ENCODE measurements at places on chromosomes 13 and 19.
A peak's percentile ranks its signal among the peaks of the same experiment; 100 is the strongest.

- DNase-seq: peak; percentile 67
Measured at GRCh38 chr13:76637641-76638141, 248.5 kb downstream of the KCTD12 start.

- DNase-seq: no peak
Measured at GRCh38 chr13:72953391-72953965, 105.3 kb upstream of the KLF5 start.

DNA sequence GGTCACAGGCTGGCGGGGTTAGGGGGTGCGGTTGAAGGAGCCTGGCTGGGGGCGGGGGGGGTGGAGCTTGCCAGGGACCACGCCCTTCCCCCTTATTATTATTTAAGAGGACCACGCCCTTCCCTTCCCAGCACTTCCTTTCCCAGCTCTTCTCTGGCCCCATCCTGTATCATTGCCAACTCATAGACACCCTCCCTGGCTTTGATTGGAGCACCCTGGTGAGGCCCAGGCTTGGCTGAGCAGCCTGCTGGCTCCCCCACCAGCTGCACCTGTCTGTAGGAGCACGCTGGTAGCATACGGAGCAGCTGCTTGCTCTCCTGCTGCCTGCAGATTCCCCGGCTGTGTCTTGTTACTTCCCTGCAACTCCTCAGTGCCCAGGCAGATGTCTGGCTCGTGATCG is 62.5 kb upstream of the PDX1 start:
- DNase-seq: no peak

DNA sequence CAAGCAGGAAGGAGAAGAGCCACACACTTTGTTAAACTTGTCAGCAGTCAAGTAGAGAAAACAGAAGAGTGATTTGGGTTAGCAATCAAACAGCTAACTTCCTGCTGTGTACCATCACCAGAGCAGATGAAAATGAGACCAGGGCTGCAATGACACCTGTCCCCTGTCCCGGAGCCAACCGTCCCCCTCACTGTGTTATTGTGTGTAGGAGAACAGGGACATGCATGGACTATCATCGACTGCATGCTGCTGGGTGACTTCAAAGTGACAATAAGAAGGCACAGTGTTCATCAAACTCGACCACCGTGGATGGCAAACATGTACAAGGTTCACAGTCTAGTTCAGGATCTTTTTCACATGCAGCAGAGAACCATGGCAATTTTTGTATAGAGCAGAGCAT is 94.0 kb upstream of the SLC15A1 start:
- DNase-seq: no peak

DNA sequence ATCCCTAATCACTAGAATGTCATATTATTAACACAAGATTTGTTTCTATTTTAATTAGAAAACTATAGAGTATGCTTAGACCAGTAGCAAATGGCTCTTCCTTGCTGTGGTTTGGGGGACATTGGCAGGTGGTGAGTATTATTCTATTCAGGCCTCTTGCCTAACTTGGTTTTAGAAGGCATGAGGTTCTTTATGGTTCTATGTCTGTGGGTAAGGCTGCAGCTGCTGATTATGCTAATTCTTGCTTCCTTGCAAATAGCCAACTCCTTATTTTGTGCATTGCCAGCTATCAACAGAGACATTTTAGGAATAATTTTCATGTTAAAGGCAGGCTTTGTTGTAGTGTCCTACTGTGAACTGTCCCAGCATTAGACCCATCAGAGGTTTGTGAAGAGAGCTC is 1344.9 kb downstream of the UQCRFS1 start:
- DNase-seq: no peak

DNA sequence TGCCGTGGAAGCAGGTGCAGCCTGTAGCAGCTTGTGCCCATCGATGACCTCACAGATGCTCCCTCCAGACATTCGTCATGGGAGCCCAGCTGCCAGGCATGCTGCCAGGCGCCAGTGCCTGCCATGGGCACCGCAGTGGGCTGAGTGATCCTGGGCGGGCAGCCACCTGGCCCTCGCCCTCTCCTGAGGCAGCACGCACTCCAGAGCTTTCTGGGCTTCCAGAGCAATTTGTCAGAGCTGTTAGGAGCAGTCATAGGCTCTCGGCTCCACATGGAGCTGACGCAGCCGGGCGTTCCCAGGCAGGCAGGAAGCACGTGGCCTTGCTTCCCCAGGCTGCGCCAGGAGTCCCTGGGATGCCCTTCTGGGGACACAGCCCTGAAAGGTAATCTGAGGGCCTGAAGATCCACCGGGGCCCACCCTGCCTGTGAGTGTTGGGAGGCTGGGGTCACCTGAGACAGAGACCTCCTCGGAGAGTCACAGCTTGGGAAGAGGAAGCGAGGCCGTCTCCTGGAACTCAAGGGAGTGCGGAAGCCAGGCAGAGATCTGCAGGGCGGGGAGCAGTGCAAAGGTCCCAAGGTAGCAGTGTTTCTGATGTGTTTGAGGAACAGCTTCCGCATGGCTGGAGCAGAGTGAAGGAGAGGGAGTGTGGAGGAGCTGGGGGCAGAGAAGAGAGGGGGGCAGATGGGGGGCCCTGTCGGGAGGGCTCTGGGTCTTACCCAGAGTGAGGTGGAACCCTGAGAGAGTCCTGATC is 50.6 kb downstream of the DPF1 start:
- peak; percentile 63 for DNase-seq

- DNase-seq: no peak
Measured at GRCh38 chr19:21921691-21922180, 85.8 kb upstream of the ZNF43 start.

DNA sequence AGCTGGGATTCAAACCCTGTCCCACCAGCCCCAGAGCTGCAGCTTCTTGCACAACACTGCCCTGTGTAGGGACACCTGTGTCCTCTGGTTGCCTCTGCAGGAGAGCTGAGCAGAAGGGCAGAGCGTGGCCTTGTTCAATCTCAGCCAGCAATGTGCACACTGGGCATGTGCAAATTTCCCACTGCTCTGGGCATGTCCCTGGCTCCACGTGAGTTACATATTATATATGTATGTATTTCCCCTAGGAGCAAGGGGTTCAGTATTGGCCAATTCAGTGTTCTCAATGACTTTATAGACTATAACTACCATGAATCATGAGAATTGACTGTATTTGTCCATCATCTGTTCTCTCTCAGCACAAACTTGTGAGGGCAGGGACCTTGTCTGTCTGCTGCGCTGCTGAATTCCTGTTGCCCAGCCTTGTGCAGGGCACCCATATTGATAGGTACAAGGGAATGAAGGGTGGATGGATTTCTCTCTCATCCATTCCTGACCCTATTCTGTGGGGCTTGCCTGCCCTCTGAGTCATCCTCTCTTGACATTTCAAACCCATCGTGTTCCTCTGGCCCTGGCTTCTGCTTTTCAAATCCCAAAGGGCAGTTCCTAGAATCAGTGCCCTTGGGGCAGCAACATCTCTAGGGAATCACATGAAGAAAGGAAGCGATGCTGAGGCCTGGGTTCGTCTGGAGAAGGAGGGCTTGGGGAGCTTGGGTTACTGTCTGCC is 69.7 kb downstream of the ERICH6B start:
- DNase-seq: no peak

GRCh38 chr13:87147076-87147475 is 524.1 kb upstream of the SLITRK5 start:
- peak; percentile 69 for DNase-seq

- no peak for DNase-seq
Measured at GRCh38 chr19:47469363-47469700, 2.4 kb downstream of the SLC8A2 start.

- DNase-seq: peak; percentile 89
Measured at GRCh38 chr19:11987405-11988281, 22.8 kb downstream of the ZNF763 start.

DNA sequence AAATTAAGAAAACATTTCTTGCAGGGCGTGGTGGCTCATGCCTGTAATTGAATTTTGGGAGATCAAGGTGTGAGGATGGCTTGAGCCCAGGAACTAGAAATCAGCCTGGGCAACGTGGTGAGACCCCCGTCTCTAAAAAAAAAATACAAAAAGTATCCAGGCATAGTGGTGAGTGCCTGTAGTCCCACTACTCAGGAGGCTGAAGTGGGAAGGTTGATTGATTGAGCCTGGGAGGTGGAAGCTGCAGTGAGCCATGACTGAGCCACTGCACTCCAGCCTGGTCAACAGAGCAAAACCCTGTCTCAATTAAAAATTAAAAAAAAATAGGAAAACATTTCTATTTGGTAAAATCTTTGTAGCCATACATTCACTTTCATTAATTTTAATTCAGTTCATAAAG is 526.5 kb downstream of the PCDH9 start:
- DNase-seq: no peak

DNA sequence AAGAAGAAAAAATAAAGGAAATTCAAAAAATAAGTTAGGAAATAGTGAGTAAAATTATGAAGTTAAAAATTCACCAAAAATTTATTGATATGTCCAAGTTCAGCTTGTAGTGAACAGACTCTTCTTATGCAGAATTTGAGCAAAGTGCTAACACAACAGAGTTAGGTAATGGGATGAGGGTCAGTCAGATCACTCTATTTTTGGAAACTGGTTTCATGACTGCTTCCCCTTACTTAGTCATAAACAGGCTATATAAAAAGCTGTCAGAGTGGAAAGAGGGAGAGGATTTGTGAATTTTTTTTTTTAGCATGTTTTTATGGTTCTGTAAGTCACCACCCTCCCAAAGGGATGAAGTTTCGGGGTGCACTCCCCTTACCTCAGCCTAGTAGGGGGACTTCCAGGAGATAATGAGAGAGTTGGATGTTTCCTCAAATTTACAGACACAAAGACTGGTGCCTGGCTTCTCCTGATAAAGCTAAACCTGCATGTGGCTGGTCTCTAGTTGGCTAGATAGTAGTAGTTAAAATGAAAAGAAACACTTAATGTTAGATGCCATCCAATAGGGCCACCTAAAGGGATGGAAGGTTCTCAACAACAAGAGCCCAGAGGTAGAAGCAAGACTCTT is 4.5 kb downstream of the CPB2 start:
- no peak for DNase-seq

DNA sequence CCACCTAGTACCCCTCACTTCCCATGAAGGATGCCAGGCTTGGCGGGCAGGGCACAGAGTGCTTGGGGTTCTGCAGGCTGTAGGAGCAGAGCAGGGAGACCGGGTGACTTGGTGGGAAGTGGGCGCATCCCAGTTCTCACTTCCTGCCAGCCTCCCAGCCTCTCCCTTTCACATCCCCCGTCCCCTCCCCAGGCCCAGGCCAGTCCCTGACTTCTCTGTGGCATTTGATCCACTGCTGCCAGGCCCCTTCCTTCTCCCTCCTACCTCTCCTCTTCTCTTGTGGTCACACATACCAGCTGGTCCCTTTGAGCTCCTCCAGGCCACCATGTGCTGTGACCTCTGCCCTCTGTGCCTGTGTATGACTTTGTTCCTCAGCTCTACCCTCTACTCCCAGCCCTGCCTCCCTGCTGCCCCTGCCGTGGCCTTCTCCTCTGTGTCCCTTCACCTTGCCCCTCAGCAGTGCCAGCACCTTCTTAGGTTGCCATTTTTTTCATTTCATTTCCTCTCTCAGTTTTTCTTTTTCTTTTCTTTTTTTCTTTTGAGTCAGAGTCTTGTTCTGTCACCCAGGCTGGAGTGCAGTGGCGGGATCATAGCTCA is 19.5 kb downstream of the MYO1F start:
- no peak for DNase-seq

DNA sequence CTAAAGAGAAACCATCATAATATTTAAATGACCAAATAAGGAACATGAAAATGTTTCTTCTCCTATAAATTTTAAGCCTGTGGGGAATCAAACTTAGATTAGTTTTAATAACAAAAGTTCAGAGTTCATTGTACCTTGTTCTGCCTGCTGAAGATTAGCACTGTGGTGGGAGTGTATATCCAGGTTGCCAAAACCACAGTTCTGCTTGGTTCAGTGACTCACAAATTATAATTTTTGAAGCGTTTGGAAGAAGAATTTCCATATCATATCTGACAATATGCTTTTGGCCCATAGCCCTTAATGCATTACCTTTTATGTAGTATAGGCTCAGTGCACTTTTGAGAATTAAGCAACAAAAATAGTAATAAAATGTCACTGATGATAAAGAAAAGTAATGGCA is 545.2 kb downstream of the GPC6 start:
- no peak for DNase-seq

- DNase-seq: no peak
Measured at GRCh38 chr13:76687467-76687866, 198.7 kb downstream of the KCTD12 start.

GRCh38 chr13:26760832-26761582 is 421 bp upstream of the GPR12 start:
- no peak for DNase-seq

DNA sequence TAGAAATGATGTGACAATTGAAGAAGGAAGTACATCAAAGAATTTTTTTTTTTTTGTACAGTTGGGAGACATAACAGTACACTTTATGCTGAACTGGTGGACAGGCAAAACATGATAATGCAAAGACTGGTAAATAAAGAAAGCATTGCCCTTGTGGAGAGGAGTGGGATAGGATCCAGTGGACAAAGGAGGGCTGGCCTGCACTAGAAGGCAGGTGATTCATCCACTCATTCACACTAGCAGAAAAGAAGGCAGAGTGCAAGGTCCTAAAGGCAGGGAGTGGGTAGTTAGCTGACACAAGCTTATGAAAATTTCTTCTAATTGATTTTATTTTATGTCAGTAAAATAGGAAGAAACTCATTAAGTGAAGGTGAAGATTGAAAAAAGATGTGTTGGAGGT is 17.6 kb upstream of the NALCN start:
- DNase-seq: no peak

GRCh38 chr19:10625762-10626138 is 397 bp downstream of the SLC44A2 start:
- no peak for DNase-seq

DNA sequence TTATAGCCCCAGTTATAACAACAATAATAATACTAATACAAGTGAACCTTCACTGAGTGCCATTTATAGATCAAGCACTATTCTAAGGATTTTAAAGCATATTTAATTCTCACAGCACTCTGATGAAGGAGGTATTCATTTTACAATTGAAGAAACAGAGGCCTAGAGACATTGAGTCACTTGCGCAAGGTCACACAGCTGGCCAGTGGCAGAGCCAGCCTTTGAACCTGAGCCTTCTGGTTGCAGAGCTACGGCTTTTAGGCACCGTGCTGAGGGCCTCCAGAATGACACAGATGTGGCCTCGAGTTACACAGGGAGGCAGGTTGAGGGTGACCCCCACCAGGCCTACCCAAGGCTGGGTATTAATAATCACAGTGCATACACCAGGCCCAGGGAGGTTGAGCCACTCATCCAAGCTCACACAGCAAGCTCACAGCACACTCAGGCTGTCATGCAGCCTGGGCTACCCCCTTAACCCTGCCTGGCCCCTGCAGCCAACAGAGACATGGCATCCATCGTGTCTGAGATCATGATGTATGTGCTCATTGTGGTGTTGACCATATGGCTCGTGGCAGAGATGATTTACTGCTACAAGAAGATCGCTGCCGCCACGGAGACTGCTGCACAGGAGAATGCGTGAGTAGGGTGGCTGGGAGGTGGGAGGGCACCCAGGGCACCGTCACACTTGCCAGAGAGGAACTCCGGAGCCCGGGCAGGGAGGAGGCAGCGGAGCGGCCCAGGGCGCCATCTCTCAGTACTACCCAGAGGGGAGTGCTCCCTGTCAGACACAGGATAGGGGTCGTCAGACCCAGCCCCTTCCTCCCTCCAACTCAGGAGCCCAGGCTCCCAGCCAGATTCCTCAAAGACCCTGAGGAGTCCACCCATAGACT is 2.7 kb upstream of the HPN start:
- no peak for DNase-seq

Data from fibroblast of gingiva (primary cell).